Lung microvascular endothelial cell (primary cell): ENCODE measurements at places on chromosomes 5 and 9. TPM values are rescaled to one million over a fixed set of nuclear protein-coding genes. Genes with fewer than 3 reads are reported as not detected.

The FOXD4L6 gene
- under 0.01 TPM in 1 of 2 replicates, not detected in the other for total RNA-seq

- no peak for DNase-seq
These were observed 183.3 kb upstream of the PUM3 start for GRCh38 chr9:3027210-3027609.

- no peak for DNase-seq
These were observed 15.5 kb upstream of the SMIM23 start for GRCh38 chr5:171770153-171770552.

The ADAMTS6 gene
- total RNA-seq = 30.9 and 52.2 TPM in 2 replicates

The SMIM23 gene
- not detected in 2 replicates for total RNA-seq

DNA sequence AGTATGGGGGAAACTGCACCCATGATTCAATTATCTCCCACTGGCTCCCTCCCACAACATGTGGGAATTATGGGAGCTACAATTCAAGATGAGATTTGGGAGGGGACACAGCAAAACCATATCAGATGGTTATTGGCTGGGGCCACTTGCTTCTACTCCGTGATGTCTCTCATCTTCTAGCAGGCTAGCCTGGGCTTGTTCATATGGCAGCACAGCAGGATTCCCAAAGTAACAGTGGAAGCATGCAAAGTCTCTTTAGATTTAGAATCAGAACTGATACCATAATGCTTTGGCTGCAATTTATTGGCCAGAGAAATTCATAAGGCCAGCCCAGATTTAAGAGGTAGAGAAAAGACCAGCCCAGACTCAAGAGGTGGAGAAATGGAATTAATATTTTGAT lies 126.2 kb downstream of the PTTG1 start:
- no peak for DNase-seq

- DNase-seq = peak; percentile 70
These were observed 97.1 kb downstream of the GOLPH3 start for GRCh38 chr5:32076699-32077695.

DNA sequence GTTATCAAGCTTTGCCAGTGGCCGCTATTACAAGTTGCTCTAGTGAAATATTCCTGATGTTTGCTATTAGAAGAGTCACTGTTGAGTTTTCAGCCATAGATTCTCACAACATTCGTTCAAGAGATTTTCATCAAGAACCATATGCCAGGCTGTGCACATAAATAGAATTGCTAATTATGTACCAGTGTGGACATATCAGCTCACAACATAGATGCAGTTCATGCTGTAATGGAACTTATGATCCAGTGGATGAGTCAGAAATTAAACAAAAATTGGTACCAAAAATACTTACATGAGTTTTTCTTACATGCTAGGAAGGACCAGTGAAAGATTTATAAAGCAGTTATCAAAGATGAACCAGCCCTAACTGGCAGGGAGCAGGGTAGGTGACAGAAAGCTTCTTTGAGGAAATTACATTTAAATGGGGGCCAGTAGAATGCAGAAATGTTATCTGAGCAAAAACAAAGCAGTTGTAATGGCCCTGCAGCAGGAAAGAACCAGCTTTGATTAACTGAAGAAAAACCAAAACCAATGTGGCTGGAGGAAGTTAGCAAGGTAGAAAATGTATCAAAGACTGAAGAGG lies 404.2 kb downstream of the DNAH5 start:
- DNase-seq = no peak

- DNase-seq = no peak
These were observed 52.0 kb upstream of the NTRK2 start for GRCh38 chr9:84617411-84618029.

DNA sequence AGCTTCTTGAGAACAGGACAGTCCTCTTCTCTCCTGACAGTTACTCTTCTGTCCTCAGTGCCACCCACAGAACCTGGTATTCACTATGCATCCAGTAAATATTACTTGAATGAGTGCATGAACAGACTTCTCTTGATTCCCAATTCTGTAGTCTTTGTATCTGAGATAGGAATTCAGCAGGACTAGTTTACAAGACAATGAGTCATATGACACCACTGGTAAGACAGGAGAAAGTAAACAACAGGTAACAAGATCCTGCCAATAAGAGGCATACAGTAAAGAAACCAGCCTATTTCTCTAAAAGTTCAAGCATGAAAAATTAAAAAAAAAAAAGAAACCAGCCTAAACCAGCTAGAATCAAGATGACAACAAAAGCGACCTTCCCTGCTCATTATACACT lies 6.2 kb downstream of the ZNF883 start:
- no peak for DNase-seq

GRCh38 chr9:131960311-131960710 lies 119.4 kb downstream of the MED27 start:
- DNase-seq = peak; percentile 13
